Effector memory CD4-positive, alpha-beta T cell (primary cell): ENCODE measurements at places on chromosomes 16 and 17.
A peak's percentile ranks its signal among the peaks of the same experiment; 100 is the strongest.

- peak; percentile 88 for DNase-seq
These were observed 25.5 kb upstream of the ALKBH5 start for GRCh38 chr17:18158022-18158600.

DNA sequence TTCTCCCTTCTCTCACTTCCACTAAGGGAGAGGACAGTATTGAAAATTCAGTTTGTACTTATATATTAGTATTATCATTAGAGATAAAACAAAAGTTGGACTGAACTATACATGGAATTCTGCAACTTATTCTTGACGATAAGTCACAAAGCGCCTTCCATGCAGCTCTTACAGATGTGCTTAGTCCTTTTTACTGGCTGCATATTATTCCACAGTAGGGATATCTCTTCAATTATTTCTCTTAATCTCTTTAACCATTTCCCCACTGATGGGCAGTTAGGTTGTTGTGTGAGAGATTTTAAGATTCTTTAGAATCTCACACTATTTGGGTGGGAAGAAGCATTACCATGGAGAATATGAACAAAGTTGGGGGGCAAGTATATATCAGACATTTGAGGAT lies 32.0 kb downstream of the PMFBP1 start:
- no peak for DNase-seq

DNA sequence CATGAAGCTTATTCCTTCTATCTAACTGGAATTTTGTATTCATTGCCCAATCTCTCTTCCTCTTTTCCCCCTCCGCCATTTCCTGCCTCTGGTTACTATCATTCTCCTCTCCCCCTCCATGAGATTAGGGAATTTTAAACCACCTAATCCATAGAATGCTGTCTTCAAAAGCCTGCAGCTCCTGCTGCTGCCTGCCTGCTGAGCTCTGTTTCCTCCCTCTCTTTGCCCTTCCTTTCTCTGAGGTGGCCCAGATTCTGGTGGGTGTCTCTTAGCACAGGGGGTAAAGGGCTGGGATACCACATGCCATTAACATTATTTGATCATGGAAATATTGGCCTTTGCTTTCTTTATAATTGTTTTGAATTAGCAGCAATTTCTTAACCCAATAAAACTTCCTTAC lies 241.6 kb downstream of the CNTNAP4 start:
- no peak for DNase-seq

DNA sequence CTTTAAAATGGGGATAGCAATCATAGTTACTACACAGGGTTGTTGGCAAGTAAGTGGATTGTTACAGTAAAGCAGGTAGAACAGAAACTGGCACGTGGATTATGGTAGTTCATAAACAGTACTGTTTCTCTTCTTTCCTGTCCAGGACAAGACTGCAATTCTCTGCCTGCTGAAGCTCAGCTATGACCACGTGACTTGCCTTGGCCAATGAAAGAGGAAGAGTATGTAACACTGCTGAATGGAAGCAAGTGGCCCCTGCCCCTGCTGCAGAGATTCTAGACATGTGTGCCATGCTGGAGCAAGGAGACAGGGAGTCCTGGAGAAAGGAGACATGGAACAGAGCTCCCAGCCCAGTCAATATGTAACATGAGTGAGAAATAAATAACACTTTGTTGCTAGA lies 66.6 kb upstream of the TOX3 start:
- no peak for DNase-seq

DNA sequence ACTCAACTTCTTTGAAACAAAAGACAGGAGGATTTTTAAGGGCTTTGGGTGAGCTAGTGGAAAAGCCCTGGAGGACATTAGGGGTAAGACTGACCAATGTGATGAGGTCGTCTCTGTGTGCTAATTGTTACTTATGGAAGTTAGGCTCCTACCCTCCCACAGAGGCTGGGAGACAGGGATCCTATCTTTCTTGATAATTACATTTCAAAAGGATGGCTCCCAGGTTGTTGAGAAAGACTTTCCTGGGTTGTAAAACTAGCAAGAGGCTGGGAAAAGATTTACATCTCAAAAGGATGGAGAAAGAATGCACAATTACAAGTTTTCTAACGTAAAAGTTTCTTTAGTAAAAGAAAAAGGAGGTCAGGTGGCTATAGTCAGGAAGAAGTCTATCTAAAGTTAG lies 605.8 kb upstream of the GOT2 start:
- no peak for DNase-seq

DNA sequence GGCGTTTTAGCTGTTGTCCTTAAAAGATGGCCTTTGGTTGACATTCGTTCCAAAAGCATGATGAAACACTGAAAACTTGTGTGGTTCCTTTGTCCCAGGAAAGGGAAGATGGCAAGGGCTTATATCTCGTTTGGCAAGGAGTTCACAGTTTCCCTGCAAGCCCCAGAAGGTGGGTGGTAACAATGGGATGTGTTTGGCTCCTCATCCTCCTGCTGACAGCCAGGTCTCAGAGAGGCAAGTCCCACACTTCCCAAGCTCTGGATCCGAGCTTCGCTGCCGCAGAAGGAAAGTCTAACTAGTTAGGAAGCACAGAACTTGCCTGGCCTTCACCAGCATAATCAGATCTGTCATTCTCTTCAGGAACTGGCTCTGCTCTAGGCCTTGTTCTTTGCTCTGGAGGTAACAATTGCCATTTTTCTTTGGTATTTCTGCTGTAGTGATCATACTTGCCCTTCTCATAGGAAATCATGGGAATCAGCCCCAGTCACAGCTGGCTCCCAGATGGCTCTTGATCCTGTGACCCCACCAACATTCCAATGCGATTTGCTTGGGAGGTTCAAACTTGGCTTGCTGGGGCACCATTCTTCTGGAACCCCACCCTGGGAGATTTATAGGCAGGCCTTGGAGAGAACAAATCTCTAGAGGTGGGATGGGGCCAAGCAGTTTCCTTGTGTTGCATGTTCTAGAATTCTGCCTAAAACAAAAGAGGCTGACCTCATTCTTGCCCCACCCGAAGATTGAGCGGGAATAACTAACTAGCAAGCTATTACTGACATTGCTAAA lies 17.9 kb downstream of the KPNA2 start:
- DNase-seq, result no peak

- DNase-seq, result no peak
These were observed 13.5 kb downstream of the STH start for GRCh38 chr17:46012506-46013079.

DNA sequence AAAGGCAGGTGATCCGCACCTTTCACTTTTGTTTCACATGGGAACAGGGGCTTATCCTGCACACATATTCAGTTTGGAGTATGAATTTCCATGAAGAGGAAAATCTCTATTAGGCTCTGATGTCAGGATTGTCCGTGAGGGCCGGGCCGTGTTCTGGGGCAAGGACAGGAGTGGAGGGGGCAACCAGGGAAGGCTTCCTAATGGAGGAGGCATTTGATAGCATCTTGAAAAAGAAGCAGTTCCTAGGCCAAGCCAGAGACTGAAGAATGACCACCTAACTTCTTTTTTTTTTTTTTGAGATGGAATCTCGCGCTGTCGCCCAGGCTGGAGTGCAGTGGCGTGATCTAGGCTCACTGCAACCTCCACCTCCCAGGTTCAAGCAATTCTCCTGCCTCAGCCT lies 174.2 kb downstream of the SEC14L1 start:
- DNase-seq, result no peak

GRCh38 chr16:12819126-12820117 lies 15.7 kb upstream of the CPPED1 start:
- peak; percentile 48 for DNase-seq

DNA sequence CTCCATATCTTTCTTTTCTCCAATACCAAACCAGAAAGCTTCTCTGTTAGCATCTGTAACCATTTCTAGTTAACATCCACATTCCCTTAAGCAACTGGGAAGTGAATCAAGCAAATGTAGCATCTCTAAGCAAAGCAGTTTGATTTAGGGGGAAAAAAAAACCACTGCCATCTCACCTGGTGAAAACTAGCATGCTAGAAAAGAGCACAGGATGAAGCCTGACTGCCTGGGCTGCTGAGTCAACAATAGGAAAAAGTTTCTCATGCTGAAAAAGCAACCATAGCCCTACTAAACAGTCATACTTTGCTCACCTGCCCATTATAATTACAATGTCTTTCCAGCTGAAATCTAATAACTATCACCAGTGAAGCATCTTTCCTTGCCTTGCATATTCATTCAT lies 139.3 kb downstream of the ANKFN1 start:
- no peak for DNase-seq

- DNase-seq, result no peak
These were observed 37.8 kb upstream of the CSNK2A2 start for GRCh38 chr16:58235663-58236062.

- no peak for DNase-seq
These were observed 69.9 kb downstream of the IRX3 start for GRCh38 chr16:54216688-54217087.

DNA sequence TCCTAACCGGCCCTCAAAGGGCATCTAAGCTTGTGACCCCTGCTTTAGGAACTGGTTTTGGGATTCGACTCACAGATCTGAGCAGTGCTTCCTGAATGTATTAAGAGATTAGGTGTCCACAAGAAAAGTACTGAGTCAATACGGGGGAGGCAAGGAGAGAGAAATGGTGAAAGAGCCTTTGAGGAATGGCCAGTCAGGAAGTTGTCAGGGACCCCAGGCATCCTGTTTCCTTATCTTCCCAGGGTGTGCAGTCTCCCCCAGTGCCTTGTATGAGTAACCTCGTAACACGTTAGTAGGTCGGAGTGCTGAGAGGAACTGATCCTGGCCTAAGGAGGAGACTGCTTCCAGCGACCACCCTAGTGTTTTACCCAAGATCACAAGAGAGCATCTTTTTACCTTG lies 16.4 kb upstream of the TMED6 start:
- DNase-seq, result no peak

DNA sequence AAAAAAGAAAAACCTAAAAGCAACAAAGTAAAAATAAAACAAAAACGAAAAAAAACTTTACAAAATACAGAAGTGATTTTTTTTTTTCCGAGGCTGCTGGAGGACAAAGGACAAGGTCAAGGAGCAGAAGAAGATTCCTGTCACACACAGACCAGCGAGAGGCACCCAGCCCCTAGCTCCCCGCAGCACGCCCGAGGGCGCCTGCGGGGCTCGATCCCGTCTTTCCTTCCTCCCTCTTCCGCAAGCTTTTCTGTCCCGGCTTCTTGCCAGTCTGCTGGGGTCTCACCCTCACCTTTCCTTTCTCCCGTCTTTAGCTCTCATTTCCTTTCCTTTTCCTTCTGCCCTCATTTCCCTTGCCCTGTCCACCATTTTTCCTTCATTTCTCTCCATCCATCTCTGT lies 66.1 kb upstream of the DNAH17 start:
- DNase-seq, result no peak

GRCh38 chr16:68223072-68223471 lies 12.9 kb downstream of the ESRP2 start:
- DNase-seq, result no peak

DNA sequence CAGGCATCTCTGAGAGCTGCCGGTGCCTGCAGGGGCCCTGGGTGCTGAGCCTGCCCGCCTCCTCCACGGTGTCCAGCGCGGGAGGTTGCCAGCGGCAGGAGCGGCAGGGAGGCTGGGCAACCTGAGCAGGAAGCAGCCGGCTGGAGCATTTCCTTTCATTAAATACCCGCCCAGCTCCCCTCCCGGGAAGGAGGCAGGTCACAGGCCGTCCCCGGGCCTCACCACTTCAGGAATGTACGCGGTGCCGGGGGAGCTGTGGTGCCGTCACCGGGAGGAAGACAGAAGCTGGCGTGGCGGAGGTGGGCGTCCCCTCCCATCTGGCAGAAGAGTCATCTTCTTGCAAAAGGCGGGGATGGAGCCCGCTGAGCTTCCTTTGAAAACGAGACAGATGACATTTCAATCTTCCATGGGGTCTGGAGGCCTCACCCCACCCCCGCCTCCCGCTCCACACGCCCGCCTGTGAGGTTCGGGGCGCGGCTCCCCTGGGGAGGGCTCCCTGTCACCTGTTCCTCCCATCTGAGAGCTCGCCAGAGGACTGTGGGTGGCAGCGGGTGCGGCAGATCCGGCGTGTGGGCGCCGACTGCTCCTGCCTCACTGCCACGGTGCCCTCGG lies 16.0 kb downstream of the SOX8 start:
- peak; percentile 56 for DNase-seq

GRCh38 chr17:7864995-7865650 lies 7.3 kb downstream of the CYB5D1 start:
- DNase-seq, result no peak

GRCh38 chr17:28391401-28391800 lies 14.6 kb downstream of the SLC46A1 start:
- no peak for DNase-seq

DNA sequence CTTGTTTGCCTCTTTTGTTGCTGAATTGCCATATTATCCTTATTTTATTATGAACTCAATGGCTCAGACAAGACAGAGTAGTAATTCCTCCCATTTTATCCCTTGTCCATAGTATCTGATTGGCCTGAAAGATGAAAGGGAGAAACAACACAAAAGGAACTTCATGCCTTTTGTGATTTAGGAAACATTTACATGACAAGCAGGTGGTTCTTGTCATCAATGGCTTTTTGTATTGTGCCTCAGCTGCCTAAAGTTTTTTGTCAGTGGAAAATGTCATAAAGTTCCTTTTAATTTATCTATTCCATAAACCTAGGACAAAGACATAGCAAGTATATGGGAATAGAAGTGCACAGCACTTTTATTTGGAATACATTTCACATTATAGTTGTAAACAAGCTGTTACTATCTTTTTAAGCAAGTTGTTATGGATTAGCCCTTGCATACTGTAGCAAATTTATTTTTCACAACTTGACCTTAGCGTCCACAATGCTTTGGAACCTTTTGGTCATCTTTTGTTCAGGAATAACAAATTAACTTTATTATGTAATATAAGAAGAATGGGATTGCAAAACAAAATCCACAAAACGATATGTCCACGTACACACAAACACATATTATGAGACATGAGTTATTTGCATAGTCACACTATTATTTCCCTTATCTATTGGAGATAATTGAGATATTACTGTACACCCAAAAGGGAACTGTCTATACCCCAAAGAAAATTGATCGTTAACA lies 12.4 kb upstream of the MPHOSPH6 start:
- DNase-seq, result no peak

DNA sequence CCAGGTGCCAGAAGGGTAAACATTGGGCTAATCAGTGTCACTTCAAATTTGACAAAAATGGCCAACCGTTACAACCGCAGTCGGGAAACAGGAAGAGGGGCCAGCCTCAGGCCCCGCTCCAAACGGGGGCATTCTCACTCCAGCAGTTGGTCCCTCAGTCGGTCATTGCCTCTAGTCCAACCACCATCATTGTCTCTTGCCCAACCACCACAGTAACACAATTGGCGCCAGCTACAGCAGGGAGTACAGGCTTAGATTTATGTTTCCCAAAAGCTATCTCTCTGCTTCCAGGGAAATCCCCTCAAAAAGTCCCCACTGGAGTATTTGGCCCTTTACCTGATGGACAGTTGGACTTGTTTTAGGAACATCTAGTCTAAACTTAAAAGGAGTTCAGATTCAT lies 20.3 kb downstream of the ALOX15B start:
- no peak for DNase-seq
